T-helper 1 cell (primary cell): ENCODE measurements at places on chromosomes 4 and X.

DNA sequence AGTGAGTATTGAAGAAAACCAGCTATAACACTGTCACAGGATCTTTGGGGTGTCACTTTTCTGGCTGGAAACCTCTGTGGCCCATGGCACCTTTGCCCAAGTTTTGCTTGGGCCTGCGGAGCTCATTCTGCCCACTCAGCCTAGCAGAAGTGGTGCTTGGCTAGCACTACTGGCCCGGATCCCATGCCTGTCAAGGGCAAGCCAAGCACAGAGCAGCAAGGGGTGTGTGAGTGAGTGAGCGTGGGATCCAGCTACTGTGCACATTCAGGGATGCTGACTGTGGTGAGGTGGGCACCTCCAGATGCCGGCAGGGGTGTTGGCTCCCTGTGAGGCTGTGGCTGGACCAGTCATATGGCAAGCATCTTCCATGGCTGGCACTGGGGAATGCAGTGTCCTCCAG is 55.4 kb upstream of the RASGEF1B start:
- DNase-seq, result no peak

GRCh38 chr4:118784776-118785175 is 51.1 kb downstream of the SEC24D start:
- DNase-seq, result no peak

GRCh38 chr4:146099585-146099984 is 75.9 kb upstream of the LSM6 start:
- DNase-seq, result no peak

GRCh38 chr4:10667701-10668326 is 16.8 kb downstream of the CLNK start:
- DNase-seq, result no peak

GRCh38 chr4:32135642-32136041 is 1415.5 kb downstream of the PCDH7 start:
- DNase-seq, result no peak

- no peak for DNase-seq
Measured at GRCh38 chr4:117783716-117784115, 250.6 kb upstream of the NDST3 start.

GRCh38 chr4:138455097-138455496 is 212.9 kb upstream of the SLC7A11 start:
- DNase-seq, result no peak

GRCh38 chr4:156946516-156947424 is 24.8 kb downstream of the PDGFC start:
- DNase-seq, result no peak

- DNase-seq, result no peak
Measured at GRCh38 chr4:126375462-126376054, 1060.8 kb downstream of the FAT4 start.

DNA sequence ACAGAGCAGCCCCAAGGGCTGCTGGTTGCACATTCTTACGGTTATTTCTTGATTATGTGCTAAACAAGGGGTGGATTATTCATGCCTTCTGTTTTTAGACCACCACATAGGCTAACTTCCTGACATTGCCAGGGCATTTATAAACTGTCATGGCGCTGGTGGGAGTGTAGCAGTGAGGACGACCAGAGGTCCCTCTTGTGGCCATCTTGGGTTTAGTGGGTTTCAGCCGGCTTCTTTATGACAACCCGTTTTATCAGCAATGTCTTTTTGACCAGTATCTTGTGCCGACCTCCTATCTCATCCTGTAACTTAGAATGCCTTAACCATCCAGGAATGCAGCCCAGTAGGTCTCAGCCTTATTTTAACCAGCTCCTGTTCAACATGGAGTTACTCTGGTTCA is 212.4 kb upstream of the GRID2 start:
- no peak for DNase-seq

DNA sequence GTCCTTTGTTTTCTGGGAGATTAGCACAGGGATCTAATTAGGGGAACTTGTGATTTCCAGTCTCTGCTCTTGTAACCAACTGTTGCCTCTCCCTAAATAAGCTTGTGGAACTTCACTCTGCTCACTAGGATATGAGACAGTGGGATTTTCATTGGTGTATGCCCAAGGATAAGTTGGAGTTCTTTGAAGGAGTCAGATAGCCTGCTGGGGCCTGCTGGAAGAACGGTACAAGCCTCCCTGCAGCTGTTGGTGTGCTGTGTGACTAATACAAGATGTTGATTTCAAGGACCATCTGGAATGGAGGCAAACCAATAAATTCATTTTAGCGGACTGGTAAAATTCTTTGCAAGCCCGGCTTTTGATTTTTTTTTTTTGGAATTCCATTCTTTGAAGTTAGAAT is 167.0 kb downstream of the AASDH start:
- DNase-seq, result no peak

- no peak for DNase-seq
Measured at GRCh38 chr4:99783940-99784339, 32.7 kb upstream of the DAPP1 start.

GRCh38 chr4:183430317-183430993 is 14.0 kb upstream of the CDKN2AIP start:
- DNase-seq, result no peak

GRCh38 chr4:28010577-28011240 is 1150.1 kb downstream of the STIM2 start:
- DNase-seq, result no peak

DNA sequence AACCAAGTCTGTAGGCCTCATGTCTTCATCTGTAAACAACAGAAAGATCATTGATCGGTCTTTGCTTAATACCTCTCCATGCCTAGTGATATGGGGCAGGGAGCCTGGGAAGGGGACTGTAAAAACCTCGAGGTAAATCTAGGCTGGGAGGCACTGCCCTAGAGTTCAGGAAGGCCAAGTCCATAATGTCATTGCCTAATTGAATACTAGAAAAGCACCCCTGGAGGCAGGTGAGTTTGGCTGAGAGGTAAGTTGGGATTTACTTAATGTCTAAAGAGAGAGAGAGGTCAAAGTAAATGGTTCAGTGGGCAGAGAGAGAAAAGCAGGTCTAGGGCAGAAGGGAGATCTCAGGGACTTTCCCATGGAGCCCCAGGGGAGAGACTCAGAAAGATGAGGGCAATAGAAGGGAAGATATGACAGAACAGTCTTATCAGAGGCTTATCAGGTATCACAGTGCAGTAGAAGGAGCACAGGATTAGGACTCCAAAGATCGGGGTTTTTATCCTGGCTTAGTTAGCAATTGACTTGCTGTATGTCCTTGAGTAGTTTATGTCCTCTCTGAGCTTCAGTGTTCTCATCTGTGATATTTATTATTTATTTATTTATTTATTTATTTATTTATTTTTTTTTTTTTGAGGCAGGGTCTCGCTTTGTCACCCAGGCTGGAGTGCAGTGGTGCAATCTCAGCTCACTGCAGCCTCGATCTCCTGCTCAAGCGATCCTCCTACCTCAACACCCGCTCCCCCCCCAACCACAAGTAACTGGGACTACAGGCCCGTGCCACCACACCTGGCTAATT is 85.2 kb downstream of the SLC16A2 start:
- no peak for DNase-seq

- no peak for DNase-seq
Measured at GRCh38 chrX:110046001-110046400, 43.1 kb downstream of the TMEM164 start.

GRCh38 chr4:30720021-30720660 is at the start of gene PCDH7:
PCDH7 (plus strand) TSS chr4:30720369; CDS start chr4:30721423, 1,054 bp downstream.
- no peak for DNase-seq

GRCh38 chr4:165784672-165785071 is 88.4 kb upstream of the TLL1 start:
- no peak for DNase-seq

- DNase-seq, result no peak
Measured at GRCh38 chr4:111991797-111992196, 153.5 kb upstream of the FAM241A start.

DNA sequence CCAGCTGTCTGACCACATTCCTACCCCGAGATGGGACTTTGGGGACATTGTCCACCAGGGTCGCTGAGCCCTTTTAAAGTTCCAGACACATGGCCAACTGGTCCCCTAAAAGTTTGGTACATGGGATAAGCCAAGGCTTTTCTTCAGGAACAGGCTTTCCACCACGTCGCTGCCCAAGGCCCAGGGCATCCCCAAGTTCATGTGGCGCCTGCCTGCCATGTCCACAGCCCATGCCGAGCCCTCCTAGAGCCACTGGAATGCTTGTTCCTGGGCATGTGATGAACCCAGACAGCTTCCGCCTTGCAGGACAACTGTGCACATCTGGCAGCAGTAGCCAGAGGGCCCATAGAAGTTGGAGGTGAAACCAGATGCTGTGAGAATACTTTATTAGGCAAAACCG is 41.3 kb downstream of the FRG1 start:
- DNase-seq, result no peak

GRCh38 chr4:76199664-76200211 is 13.9 kb downstream of the SCARB2 start:
- no peak for DNase-seq

DNA sequence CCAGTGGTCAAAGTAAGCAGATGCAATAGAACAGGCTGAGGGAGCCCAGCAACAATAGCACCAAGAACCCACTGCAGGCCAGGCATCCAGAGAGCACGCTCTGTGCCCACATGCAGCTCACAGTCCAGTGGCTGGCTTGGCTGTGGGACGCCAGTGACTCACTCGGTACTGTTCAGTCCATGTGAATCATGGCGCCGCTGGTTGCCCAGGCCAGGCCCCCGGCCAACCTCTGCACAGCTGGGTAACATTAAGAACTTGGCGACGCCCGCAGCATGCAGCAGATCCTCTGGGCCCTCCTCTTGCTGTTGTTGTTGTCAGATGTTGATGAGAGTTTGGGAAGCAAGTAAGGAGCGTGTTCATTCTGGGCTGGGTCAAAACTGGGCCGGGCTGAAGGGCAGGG is 60.5 kb downstream of the MSX1 start:
- DNase-seq, result no peak

DNA sequence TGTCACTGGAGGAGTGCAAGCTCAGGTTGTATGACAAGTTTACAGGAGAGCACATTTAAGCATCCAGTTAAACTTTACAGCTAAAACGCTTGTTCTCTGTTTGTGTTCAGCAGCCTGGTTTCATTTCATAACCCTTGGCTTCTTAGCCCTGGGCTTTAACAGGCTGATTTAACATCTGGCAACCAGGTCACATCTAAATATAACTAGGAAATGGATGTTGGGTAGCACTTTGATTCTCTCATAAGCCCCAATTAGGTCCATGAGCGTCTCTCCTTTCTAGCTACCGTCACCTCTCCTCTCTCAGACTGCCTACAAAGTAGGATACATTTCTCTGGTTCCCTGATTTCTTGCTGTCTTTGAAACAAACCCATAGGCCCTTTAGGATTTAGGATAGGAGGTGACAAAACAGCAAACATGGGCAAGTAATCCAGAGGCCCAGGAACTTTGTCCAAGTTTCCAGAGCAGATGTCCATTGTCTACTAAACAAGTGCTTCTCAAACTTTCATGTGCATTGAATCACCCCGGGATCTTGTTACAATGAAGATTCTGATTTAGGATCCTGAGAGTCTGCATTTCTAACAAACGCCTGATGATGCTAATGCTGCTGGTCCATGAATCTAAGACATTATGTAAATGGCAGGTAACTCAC is 22.5 kb downstream of the OTUD6A start:
- no peak for DNase-seq

GRCh38 chr4:52627876-52628275 is 31.2 kb downstream of the USP46 start:
- DNase-seq, result no peak

DNA sequence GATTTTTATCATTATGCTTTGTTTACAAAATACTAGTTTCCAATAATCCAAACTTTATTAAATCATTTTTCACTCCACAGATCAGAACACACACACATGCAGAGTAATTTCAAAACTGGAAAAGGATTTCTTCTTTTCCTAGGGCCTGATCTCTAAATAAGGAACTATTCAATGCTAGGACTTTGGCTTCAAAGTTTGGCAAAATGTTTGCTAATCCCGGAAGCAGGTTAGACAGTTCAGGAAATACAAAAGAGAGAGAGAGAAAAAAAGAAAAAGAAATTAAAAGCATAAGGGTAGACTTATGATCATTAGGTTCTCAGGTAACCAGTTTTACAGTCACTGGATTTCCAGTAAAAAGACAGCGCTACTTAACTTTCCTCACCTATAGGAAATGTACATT is 211.0 kb downstream of the DCLK2 start:
- no peak for DNase-seq

DNA sequence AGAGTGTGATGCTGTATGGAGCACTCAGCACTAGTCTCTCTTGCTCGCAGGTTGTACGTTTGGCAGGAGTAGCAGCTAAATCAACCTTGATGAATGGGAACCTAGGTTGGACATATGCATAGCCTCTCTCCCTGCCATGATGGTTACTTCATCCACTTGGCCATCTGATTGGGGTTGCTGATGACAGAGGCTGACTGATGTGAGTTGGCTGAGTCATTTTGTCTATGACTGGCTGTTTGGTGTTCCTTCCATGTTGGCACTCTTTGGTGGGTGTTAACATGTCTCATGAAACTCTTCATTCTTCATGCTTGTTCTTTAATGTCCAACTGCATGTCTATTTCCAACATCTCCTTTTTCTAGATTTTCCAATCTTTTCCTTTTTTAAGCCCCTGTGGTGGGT is 31.6 kb upstream of the SPARCL1 start:
- no peak for DNase-seq

DNA sequence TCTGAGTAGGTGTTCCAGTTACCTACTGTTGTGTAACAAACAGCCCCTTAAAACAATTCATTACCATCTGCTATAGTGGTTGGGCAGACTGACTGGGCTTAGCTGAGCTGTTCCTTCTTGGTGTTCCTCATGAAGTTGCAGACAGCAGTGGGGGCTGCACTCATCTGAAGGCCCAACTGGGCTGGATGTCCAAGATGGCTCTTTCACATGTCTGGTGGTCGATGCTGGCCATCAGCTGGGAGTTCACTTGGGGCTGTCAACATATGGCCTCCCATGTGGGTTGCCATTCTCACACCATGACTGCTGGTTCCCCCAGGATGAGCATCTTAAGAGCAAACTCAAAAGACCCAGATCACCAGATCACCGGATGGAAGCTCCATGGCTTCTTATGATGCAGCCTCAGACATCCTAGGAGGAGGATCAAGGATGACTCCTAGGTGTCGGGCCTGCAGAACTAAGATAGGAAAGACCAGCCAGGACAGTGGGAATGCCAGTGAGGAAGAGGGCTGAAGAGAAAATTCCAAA is 34.3 kb upstream of the PPP2R2C start:
- DNase-seq, result no peak

DNA sequence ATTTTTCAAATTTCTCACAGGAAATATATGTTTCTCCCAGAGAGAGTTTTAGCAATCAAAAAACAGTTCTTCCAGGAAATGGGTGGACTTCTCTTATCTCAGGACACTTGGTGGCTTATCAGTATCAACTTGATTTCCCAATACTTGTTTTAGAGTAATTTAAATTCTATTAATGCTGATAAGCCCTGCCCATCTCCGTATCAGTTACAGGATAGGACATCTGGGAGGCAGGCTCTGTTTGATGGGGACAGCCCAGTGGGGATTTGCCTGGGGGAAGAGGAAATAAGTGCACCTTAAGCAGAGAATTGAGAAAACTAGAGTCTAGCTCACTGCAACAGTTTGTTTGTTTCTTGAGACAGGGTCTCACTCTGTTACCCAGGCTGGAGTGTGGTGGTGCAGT is 43.2 kb upstream of the PDGFRA start:
- no peak for DNase-seq

DNA sequence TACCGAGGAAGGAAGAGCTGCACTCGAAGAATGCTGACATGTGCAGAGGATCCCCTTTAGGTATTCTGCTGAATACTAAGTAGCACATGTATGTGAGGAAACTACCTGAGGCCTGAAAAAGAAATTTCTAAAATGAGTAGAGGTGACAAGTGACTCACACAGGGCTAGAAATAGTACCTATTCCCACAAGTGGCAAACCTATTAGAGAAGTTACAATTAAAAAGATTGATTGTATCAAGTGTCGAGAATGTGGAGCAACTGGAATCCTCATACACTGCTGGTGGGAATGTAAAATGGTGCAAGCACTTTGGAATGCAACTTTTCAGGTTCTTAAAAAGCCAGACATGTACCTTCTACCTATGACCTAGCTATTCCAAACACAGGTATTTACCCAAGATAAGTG is 47.4 kb downstream of the CCSER1 start:
- DNase-seq, result no peak
